Astrocyte of the spinal cord (primary cell): ENCODE measurements at places on chromosomes 1 and 21.

- DNase-seq: no peak
Observed at GRCh38 chr21:17550671-17551308, 37.9 kb downstream of the CXADR start.

DNA sequence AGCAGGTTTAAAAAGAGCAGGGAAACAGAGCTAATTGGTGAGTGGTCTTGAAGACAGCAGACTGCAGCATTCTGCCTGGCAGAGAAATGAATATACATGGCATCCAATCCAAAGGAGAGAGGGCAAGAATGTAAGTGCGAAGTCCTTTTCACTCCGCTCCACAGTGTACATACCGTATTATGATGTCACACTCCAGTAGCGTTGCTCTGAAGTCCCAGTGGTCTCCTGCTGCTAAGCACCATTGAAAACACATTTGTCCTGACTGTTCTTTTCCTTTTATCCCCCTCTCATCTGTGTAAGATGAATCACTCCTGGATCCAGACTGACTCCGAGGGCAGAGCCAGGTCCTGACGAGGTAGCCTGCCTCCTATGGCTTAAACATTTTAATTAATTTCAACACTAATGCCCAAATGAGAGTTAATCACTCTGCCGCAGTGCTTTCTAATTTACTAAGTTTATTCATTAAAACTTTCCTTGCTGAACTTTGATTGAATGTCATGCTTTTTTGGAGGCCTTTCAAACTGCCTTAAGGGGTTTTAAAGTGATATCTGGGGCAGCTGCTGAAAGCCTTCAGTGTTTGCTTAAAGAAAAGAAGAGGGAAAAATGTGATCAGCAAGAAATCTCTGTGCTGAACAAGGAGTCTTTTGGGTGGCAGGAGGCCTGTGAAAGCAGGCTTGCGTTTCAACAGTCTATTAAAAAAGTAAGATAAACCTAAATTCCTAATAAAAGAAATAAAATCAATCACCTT is 227.2 kb downstream of the ATG4C start:
- DNase-seq: peak; percentile 56

GRCh38 chr1:201466492-201466891 is 2.5 kb downstream of the PHLDA3 start:
- no peak for DNase-seq

- no peak for DNase-seq
Observed at GRCh38 chr1:184531296-184531695, 144.5 kb downstream of the C1orf21 start.

GRCh38 chr1:162292422-162292849 is 84.2 kb downstream of the SPATA46 start:
- DNase-seq: peak; percentile 59

GRCh38 chr21:45974073-45975019 is 7.2 kb upstream of the COL6A1 start:
- DNase-seq: peak; percentile 89

DNA sequence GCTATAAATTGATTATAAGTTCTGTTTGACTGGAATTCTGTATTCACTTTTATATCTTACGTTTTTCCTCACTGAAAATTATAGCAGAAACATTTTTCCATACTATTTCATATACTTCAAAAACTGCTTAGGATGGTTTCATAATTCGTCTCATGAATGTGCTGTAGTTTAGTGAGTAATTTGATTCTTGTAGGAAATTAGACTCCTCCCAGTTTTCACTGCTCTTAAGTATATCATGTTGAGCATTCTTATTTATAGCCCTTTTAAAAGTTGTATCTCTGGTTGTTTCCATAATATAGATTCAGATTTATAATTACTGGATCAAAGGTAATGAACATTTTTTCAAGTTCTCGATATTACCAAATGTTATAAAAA is 250.6 kb downstream of the FMN2 start:
- DNase-seq: no peak

GRCh38 chr1:163168053-163168452 is 34.7 kb downstream of the RGS5 start:
- DNase-seq: peak; percentile 97

GRCh38 chr1:161905269-161905884 is 118.3 kb downstream of the OLFML2B start:
- no peak for DNase-seq

DNA sequence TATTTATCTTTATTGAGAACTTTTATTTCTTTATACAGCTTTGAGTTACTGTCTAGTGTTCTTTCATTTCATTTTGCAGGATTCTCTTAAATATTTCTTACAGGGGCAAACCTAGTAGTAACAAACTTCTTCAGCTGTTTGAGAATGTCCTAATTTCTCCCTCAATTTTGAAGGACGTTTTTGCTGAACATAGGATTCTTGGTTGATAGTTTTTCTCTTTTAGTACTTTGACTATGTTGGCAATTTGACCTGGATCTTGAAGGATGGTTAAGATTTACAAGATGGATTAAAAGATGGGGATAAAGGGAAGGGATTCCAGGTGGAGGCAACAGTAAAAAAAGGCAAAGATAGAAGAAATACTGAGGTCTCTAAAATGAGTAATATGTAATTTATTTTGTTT is 38.9 kb downstream of the XPR1 start:
- DNase-seq: no peak

DNA sequence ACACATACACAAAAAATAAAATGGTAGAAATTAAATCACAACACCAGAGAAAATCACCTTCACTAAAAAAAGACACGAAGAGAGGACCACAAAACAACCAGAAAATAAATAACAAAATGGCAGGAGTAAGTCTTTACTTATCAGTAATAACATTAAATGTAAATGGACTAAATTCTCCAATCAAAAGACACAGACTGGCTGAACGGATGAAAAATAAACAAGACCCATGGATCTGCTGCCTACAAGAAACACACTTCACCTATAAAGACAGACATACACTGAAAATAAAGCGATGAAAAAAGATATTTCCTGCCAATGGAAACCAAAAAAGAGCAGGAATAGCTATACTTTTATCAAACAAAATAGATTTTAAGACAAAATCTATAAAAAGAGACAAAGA is 73.6 kb downstream of the ZZZ3 start:
- no peak for DNase-seq

- no peak for DNase-seq
Observed at GRCh38 chr1:108502138-108502537, 52.0 kb downstream of the NBPF6 start.

DNA sequence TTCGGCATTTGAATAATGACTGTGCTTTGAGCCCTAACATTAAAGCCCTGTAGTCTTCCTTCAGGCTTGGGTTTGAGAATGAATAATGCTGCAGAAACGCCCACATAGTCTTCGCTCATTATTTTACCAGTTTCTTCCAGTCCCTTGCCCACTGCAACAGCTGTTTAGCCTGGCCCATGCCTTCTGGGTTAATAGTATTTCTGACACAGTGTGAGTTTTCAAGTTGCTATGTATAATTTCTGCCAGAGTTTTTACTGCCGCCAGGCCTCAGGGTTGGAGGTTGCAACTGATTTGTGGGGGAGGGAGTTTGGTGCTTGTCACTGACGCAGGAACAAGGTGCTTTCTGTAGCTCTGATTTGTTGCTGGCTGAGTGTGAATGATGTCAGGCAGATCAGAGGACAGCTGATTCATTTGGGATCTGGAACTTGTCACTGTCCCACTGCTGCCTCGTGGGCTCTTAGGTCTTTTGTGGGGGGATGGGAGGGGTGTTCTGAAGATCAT is 109.8 kb downstream of the MAST2 start:
- DNase-seq: peak; percentile 88

GRCh38 chr1:59520827-59521418 is 224.0 kb downstream of the FGGY start:
- DNase-seq: peak; percentile 86

GRCh38 chr1:109721042-109721441 is 9.0 kb downstream of the GSTM5 start:
- no peak for DNase-seq

DNA sequence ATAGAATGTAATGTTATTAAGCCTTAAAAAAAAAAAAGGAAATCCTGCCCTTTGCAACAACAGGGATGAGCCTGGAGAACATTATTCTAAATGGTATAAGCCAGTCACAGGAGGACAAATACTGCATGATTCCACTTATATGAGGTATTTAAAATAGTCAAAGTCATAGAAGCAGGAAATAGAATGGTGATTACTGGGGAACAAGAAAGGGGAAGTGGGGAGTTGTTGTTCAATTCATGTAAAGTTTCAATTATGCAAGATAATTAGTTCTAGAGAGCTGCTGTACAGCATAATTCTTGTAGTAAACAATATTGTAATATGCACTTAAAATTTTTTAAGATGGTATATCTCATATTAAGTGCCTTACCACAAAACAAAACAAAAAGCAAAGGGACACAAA is 13.2 kb downstream of the FCER1A start:
- DNase-seq: no peak

GRCh38 chr1:42324398-42325013 is 10.5 kb downstream of the FOXJ3 start:
- DNase-seq: no peak

- no peak for DNase-seq
Observed at GRCh38 chr1:222182641-222183040, 365.3 kb downstream of the HHIPL2 start.

DNA sequence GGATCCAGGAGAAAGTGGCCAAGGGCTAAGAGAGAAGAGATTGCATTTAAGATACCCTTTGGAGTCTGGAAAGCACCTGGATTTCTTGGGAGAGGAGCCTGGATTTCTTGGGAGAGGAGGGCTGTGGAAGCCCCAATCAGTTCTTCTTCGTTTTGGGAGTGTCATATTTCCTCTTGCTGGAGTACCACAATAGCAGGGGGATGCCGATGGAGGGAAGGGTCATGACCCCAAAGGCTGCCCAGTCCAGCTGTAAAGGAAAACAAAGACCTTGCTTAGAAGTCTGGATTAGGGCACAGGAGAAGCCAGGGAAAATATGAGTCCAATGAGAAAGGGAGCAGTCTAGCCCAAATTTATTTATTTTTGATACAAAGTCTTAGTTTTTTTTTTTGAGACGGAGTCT is 11.3 kb downstream of the SSR2 start:
- no peak for DNase-seq

DNA sequence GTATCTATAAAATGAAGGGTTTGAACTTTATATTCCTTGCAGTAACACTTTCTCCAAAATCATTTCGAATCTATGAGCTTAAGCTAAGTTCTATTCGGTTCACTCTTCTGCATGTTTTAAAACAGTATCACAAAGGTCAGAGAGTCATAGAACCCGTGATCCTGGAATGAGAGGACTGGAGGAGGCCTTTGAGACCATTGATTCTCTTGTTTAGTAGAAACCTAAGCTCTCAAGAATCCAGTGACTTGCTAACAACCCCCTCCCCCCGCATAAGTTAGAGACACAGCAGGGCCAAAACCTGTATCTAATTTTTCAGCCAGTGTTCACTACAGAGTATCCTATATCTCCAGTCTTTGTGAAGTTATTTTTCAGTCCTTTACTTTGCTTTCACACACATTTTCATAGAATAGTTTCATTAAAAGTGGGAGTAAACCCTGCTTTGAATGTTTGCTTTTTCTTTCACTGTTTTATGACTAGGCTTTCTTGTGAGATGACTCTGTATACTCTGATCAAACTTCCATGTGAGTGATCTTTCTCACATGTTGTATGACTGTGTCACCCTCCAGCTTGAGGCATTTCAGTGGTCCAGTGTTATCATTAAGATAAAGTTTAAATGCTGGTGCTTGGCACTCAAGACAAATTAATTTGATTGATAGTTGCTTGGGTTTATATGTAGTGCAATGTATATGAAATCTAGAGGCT is 275.4 kb upstream of the SGIP1 start:
- no peak for DNase-seq

GRCh38 chr1:47643306-47644211 is 205.7 kb downstream of the FOXD2 start:
- no peak for DNase-seq

DNA sequence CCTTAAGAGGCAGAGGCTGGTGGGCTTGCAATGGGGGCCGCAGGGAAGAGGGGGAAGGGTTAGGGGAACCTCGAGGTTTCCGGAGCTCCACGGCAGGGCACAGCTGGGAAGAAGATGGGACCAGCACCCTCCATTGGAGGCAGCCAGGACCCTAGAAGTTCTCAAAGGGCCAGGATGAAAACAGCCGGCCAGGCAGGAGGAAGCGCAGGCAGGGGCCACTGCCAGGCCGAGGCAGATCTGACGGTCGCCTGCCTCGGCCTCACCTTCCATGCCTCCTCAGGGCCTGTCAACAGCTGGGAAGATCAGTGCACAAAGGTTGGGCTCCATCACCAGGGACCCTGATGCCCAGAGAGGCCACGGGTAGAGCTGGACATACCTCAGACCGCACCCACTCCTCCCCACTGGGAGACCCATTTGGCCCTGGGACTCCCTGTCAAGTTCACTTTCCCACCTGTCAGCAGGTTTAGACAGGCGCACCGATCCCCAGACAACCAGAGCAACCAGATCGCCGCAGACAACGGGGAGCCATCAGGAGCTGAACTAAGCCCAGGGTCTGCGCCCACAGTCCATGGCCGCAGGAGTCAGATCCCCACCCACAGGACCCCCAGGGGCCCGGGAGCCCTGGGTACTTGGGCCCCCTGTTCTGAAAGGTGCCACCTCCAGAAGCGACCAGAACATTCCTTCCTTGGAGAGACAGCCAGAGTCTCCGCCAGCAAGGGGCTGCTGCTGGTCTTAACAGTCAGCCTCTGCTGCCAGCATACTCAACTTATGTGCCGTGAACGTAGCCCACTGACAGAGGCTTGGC is 2.2 kb downstream of the SLC19A1 start:
- DNase-seq: no peak

- no peak for DNase-seq
Observed at GRCh38 chr1:32335535-32335789, 571 bp downstream of the MARCKSL1 start.

GRCh38 chr1:59020151-59020997 is 236.5 kb upstream of the JUN start:
- DNase-seq: peak; percentile 86

DNA sequence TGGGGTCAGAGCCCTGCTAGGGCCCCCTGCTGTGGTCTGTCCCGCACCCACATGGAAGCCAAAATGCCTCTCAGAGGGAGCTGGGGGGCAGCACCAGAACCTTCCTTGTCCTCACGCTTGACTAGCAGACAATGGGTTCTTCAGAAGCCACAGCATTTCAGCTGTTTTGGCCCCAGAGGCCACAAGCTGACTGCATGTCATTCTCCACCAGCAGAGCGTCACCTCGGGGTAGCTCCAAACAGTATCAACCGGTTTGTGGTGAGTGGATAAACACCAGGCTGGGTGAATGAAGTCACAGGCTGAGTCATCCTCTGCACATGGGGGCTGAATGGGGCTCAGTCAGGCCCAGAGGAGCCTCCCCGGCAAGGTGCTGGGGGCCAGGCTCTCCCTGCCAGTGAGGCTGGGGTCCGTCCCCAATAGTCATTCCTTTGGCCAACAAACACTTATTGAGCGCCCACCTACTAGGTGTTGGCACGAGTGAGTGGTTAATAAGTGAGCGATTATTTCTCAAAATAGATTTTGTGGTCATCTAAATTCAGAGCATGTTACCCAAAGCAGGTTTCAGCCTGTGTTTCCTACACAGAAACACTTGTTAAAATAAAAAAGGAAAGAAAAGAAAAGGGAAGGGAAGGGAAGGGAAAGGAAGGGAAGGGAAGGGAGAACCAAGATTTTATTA is 9.1 kb downstream of the OLIG1 start:
- peak; percentile 69 for DNase-seq
